ENCODE measurements at places on chromosomes 3 and 15.

DNA sequence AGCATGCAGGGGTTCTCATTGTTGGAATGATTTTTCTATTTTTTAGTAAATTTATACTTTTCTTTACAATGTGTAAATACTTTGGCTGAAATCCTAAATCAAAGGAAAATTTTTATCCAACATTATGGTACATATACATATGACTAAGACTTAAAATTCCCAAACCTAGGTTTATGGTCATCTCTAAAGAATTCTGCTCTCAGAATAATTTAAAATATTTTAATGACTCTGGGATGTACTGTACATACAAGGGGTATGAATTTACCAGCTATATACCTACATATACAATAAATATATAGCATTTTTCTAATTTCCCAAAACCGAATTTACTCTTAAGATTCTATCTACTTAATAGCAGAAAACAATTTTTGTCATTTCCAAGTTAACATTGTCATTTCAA, 137.9 kb upstream of the POU1F1 start:
- no peak for DNase-seq

- DNase-seq: no peak
These were observed 23.9 kb upstream of the AADACL2 start for GRCh38 chr3:151709847-151710246.

DNA sequence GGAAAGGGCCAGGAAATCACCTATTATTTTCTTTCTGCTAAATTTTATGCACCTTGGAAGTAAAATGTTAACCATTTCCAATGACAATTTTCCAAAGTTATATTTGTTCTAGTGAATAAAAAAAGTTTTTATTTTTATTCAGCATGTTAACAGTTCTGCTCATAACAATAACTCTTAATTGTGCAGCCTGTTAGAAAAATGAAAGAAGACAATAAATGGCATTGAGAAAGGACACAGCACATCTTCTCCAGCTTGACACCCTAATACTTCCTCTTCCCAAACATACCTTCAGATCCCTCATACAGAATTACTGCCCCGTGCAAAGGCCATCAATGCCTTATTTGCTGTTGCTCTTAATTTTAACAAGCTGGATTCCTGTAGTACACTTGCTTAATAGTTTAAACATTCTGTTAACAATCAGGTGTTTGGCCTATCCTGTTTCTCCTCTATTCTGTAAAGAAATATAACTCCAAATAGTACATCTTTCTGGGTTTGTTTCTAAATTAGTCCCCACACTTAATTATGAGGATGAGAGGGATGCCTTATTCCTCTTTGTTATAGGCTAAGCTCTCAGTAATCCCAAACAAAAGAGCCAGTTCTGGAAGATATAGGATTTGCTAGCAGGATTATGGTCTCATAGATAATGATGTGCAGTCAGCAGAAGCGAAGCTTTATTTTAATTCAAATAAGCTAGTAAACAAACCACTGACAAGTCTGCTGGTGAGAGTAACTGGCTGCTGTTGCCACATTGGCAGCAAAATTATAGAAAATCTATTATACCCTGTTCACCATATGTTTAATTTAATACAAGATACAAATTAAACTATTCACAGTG, 19.2 kb upstream of the SOX2 start:
- no peak for DNase-seq

DNA sequence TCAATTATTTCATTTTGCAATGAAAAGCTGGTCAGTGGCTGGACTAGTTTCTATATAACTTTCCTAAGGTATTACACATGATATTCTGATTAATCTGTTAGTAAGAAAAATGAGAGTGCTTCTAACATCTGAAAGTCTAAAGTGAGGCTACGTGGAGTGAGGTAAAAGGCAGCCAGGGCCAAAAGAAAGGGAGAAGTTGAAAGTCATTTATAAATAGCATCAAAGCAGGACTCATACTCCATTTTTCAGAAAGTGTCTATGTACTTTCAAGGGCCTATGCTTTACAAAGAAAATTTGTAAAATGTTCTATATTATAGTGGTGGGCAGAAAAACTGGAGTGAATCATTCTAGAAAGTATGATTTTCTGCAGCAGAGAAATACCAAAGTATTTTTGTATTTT, 80.0 kb downstream of the CSNK1G1 start:
- DNase-seq: no peak

GRCh38 chr3:56788521-56788920, 13.2 kb downstream of the ARHGEF3 start:
- DNase-seq: no peak

DNA sequence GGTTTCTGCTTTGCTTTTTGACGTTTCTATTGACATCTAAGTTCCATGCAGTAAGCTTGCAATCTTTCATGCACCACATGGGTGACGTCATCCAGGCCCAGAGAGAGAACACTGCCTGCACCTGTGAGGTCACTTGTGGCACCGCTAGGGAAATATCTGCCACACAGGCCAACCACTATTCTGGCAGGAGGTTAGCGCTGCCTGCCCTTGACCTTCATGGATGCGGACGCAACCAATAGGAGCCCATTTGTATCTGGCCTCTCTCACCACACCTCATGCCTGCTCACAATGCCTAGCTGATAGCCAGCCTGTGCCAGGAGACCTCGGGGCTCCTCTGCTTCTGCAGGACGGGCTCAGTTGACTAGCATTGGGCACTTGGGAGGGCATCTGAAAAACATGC, 55.8 kb upstream of the PRR23E start:
- DNase-seq: no peak

DNA sequence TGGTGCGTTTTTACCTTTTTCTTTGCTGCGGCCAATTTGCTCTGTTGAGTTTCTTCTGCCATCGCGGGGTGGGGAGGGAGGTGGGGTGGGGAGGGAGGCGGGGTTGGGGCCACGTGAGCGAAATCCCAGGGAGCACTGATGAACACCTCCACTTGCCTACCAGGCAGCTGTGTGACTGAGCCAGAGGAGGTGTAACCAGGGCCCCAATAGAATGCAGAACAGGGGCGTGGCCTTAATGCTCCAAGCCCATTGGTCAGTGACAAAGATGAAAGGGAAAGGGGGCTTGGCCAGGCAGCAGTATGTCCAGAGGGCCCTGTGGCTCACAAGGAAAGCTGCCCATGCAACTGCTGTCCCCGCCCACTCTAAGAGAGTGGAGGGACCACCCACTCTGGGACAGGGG, 21.4 kb upstream of the OR4F6 start:
- DNase-seq: no peak

DNA sequence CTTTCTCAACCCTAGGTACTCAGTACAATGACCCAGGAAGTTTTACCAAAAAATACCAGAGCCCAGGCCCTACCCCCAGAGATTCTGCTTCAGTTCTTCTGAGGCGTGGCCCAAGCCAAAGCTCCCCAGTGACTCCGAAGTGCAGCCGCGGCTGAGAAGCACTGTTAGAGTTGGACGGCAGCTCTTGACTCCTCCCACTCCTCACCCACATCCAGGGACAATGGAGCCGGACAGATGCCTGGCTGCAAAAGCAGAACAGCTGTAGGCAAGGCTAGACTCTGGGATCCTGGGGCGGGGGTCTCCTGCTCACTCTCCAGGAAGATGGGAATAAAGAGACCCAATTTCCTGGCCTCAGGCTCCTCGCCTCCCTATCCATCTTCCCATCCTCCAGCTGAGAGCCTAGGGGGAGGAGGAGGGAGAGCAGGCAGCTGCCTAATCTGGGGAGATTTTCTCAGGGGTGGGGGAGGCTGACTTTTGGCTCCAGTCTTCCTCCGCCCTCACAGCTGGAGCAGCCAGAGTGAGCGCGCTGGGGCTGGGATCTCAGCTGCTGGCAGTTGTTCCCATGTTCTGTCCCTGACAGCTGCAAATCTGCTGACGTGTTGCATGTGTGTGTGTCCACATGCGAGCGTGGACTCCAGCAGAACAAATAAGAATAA, 223.8 kb downstream of the OPA1 start:
- no peak for DNase-seq
